ENCODE measurements at places on chromosomes 16 and 17. TPM values are rescaled to one million over a fixed set of nuclear protein-coding genes. Genes with fewer than 3 reads are reported as not detected.

CDH11 gene
- polyA plus RNA-seq: 0.38 TPM

AGRP gene
- polyA plus RNA-seq: not detected

DNA sequence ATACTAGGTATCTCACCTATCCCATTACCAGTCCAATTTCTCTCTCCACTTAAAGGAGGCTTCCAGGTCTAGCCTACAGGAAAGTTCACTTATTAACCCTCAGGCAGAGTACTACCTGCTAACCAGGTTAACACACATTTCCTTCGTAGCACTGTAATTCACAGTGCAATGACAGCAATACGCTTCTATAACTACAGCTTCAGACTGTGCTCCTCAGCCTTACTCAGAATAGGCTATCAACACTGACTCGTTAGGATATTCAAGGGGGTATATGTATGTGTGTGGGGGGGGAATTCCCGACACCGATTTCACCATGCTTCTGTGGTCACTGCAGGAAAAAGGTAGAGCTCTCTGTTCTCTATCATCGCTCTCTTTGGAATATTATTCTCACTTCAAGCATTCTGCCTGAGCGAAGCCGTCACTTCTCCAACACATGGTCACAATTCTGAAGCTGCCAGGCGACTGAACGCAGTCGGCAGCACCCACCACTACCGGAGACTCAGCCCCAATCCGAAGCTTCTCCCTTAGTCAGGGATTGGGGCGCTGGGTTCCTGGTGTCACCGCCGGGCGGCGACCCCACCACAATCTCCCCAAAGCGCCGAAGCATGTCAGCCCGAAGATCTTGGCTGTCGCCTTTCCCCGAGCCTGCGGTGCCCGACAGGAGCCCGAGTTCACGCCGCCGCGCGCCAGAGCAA lies 618 bp downstream of the GGA3 start:
- no peak for DNase-seq

GRCh38 chr17:19270704-19271611 lies 33.8 kb downstream of the EPN2 start:
- no peak for DNase-seq
